NCI-H2227 treated with DMSO at 0.1 percent for 48 hours (cell line): ENCODE measurements at places on chromosomes 2 and 18.
A peak's percentile ranks its signal among the peaks of the same experiment; 100 is the strongest.

DNA sequence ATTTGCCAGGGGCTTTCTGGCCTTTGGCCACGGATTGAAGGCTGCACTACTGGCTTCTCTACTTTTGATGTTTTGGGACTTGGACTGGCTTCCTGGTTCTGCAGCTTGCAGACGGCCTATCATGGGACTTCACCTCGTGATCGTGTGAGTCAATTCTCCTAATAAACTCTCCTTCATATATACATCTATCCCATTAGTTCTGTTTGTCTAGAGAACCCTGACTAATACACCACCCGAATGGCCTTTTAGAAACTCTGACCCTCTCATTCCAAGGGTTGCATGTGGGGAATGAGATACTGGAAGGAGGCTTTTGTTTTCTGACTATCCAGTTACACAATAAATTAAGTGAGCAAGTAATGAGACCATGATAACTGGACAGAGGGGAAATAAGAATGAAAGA is 430.7 kb downstream of the CDH2 start:
- no peak for DNase-seq

DNA sequence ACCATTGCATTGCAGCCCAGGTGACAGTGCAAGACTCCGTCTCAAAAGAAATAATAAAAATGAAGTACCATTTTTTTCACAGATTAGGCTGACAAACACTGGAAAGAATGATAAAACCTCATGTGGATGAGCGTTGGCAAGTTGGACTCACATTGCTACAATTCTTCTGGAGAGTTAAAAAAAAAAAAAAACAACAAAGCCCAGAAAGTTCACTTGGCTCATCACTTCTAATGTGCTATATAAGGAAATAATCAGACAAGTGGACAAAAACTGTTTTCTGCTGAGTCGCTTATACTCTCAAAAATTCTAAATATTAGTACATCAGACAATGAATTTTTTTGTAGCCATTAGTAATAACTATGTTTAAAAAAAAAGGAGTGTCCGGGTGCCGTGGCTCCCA is 38.4 kb downstream of the PKP4 start:
- no peak for DNase-seq

GRCh38 chr2:219632760-219633105 is 5.3 kb downstream of the SLC4A3 start:
- DNase-seq = no peak

GRCh38 chr18:11860594-11861450 is 9.6 kb downstream of the CHMP1B start:
- DNase-seq = no peak

DNA sequence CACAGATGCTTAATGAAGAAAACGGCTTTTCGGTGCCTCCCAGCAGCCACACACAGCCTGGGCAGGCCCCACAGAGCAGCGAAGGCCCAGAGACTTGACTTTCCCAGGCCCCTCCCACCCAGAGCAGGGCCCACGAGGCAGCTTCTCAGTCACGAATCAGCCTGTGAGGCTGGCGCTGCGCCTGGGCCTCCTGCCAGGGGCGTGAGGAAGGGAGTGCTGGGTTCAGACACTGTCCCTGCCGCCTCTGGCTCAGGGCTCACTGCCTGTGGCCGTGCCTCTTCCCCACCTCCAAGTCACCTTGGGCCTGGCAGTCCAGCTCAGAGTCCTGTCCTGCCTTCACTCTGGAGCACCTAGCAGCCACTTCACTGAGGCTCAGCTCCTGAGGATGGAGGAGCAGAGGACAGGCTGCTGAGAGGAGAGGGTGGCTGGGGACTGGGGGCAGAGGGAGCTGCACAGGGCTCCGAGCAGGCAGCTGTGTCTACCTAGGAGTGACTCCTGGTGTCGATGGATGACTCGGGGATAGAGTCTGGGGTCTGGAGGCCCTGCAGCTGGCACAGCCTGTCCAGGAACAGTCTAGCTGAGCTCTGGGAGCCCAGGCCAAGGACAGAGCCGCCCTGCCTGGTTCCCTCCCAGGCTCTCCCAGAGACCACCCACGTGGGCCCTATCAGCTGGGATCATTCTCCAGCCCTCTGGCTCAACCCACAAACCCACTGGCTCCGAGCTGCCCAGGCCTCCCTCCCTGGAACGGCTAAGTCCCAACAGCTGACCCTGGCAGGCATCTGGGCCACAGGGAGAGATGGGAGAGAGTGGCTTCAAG is 36.4 kb upstream of the FOSL2 start:
- DNase-seq = no peak

- no peak for DNase-seq
Observed at GRCh38 chr2:10301941-10302478, 694 bp upstream of the HPCAL1 start.

DNA sequence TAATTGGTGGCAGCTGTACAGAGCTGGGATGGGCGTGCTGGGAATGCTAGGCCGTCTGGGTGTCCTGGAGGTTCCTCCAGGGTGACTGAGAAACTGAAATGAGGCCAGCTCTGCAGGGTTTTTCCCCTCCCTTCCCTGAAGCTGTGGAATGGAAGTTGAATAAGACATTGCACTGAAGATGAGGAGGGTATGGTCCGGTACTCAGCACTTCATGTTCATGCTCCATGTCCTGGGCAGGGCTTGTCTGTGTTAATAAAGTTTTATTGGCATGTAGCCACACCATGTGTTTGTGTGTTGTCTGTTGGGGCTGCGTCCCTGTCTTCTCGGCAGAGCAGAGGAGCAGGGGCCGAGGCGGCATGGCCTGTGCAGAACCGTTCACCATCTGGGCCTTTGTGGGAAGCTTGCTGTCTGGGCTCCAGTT is 154.0 kb downstream of the LDLRAD4 start:
- no peak for DNase-seq

GRCh38 chr2:98576666-98577312 is 31.5 kb downstream of the COA5 start:
- DNase-seq = no peak

DNA sequence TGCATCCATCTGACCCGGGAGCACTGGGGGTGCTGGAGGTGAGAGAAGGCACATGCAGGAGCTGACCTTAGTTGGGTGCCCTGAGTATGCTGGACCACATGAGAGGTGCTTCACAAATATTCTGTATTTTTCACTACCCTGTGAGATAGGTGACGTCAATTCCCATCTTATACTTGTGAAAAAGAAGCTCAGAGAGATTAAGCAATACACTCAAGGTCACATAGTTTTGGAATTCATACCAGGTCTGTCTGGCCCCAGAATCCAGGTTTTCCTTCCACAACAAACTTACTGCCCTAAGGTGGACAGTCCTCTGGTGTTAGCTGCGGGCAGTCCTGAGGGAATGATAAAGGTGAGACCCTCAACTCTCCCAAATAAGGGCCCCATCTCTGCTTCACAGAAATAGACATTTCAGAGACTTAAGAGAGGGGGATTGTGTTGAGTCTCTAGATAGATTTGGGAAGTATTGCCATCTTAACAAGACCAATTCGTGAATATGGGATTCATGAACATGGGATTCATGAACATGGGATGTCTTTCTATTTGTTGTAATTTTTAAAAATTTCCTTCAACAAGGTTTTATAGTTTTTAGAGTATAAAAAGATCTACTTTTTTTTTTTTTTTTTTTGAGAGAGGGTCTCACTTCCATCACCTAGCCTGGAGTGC is 64.0 kb upstream of the SMAD7 start:
- DNase-seq = no peak

DNA sequence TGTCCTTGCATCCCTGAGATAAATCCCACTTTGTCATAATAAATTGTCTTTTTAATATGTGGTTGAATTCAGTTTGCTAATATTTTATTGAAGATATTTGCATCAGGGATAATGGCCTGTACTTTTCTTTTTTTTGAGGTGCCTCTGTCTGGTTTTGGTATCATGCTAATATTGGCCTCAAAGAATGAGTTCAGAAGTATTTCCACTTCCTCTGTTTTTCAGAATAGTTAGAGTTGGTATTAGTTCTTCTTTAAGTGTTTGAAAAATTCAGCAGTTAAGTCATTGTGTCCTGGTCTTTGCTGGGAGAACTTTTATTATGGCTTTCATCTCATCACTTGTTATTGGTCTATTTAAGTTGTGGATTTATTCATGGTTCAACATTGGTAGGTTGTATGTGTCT is 464.1 kb upstream of the CRIM1 start:
- DNase-seq = no peak

- DNase-seq = no peak
Observed at GRCh38 chr18:4789506-4789905, 334.4 kb upstream of the DLGAP1 start.

DNA sequence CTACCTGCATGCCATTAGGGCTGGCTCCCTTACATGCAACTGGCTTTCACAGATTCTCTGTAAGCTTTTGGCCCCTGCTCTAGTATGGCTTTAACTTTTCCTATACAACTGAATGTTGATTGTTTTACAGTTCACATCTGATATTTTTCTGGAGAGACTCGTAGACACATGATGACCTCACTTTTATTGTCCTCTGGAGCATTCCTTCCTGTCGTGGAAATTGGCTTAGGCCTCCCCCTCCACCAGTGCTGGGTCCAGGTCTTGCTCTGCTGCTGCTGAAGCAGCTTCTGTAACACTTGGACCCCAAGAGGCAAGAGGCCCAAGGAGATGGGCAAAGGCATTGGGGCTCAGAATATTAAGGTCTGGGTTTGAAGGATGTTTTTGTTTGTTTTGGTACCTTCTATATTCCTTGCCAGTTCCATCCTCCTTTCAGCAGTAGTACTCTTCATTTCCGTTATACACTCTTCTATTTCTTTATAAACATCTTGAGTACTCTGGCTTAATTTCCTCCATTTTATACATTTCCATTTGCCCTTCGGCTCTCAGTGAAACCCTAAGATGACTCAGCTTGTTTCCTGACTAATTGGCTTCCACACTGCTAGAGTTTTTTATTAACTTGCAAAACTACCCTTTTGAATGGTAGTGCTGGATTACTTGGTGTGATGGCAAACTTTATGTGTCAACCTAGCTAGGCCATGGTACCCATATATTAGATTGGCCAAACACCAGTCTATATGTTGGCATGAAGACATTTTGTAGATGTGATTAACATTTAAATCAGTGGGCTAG is 219.8 kb downstream of the CDCA7 start:
- DNase-seq = no peak

GRCh38 chr2:113834051-113834730 is 55.7 kb upstream of the ACTR3 start:
- DNase-seq = no peak

DNA sequence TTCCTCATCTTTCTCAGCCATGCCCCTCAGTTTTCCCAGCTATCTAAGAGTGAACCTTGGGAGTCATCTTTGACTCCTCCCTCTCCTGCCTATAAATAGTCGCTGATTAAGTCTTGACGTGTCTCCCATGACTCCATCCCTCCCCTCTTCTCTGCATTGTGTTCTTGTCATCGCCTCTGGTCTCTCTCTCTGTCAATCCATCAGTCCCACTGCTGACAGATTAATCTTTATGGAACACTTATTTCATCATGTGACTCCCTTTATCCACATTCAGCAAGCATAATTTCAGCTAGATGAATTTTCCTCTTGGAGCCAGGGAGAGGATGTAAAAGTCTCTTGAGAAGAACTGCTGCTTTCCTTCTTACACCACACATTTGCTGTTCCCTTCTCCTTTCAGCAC is 9.4 kb downstream of the ADAM23 start:
- DNase-seq = peak; percentile 54

GRCh38 chr18:68498185-68498584 is 216.7 kb downstream of the TMX3 start:
- no peak for DNase-seq

DNA sequence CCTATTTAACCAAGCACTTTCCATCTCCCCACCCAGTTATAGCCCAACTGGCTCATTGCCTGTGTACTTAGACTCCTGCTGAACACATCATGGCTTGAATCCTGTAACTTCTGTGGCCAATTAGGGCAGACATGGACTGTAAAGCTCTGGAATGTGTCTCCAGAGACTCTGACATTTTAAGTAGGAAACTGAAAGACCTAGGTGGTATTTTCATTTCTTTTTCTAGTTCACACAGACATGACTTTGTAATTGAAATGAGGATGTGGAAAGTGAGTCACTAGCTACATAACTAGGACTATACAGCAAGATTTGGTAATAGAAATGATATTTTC is 12.2 kb downstream of the DOK1 start:
- DNase-seq = no peak

- no peak for DNase-seq
Observed at GRCh38 chr18:57910817-57911216, 107.7 kb upstream of the ATP8B1 start.

GRCh38 chr18:68874361-68874760 is 76.5 kb downstream of the CCDC102B start:
- DNase-seq = no peak

DNA sequence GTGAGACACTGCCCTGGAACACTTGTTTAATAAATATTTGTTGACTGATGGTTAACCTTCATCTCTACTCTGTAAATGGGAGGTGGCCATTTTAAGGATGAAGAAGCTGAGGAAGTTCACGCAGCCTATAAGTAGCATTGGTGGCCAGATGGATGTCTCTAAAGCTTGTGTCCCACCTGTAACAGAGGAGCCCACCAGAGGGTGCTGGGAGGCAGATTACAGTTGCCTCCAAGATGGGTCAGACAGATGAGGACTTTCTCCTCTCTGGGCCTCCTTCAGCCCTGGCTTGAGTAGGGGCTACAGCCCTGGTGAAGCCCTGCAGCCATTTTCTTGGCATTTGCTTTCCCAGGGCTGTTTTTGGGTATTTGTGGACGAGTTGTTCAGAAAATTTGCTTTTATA is 45.0 kb upstream of the MCFD2 start:
- DNase-seq = no peak

- no peak for DNase-seq
Observed at GRCh38 chr18:68713131-68713530, 1.8 kb downstream of the TMX3 start.

DNA sequence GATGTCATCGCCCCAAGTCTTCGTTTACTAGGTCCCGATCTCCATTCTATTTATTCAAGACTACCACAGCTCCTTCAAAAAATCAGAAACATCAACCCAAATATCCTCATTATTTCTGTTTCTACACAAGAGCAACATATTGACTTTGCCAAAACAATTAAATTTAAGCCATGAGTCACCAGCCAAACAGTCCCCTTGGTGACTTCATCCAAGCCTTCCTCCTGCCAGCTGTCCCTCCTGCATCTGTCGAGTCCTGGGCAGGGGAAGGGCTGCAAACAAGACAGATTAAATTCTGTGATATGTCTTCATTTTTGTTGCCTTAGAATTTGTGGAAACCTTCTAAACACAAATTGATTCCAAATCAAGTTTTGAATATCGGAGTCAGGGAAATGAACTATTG is 110.3 kb downstream of the SP3 start:
- no peak for DNase-seq

DNA sequence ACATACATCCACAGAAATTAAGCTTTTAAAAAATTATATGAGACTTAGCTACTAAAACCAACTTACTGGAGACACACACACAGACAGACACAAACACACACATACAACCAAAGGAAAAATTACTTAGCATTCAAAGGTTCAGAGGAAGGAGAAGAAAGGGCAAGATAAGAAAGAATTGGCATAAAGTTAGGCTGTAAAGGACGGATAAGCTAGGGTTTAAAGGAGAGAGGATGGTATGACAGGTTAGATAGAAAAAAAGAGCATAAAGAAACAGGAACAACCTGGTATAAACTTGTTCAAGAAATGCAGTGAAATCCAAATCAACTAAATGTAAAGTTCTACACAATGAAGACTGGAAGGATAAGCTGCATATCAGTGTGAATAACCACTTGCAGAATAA is 73.4 kb downstream of the SLC66A3 start:
- no peak for DNase-seq
